ENCODE measurements at places on chromosomes 3 and 15.

- no peak for DNase-seq
Measured at GRCh38 chr3:126320517-126321293, 36.5 kb downstream of the KLF15 start.

DNA sequence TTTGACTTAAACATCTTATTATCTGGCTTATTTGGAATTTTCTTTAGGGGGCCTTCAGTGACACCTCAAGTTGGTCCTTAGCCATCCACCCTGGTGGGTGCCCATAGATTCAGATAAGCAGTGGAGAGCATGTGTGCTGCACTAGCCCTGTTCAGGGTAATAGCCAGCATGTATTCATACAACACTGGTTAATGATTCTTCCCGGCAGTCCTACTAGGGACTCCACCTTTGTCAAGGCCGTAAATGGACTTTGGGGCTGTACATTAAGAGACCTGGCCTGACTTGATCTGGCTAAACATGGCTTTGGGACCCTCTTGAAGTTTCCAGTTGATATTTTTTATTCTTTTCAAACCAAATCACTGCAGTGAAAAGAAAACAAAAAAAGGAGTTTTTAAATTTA, 125.8 kb downstream of the PTPRG start:
- DNase-seq = no peak

DNA sequence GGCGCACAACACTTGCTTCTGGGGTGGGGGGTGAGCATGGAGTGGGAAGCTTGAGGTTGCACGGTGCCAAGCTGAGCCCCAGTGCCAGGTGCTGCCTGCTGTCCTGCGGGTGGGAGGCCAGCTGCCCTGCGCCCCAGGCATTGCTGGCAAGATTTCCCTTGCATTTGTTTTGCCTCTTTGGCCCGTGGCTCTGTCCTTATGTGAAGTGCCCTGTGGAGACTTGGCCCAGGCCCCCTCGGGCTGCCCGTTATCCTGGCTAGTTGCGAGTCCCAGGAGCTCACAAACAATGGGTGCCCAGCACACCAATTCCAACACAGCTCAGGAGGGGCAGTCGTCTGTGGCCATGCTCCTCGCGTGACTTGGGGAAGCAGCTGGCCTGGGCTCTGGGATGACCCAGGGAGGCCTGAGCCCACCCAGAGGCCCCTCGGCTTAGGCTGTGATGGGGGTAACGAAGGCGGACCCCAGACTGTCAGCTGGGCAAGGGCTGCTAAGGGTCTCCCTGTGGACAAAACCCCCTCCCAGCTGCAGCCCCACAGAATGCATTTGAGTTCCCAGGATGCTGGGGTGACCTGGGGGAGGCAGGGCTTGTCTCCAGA, 5.9 kb downstream of the C3orf22 start:
- DNase-seq = no peak

GRCh38 chr3:118077332-118077731, 957.3 kb downstream of the IGSF11 start:
- no peak for DNase-seq

DNA sequence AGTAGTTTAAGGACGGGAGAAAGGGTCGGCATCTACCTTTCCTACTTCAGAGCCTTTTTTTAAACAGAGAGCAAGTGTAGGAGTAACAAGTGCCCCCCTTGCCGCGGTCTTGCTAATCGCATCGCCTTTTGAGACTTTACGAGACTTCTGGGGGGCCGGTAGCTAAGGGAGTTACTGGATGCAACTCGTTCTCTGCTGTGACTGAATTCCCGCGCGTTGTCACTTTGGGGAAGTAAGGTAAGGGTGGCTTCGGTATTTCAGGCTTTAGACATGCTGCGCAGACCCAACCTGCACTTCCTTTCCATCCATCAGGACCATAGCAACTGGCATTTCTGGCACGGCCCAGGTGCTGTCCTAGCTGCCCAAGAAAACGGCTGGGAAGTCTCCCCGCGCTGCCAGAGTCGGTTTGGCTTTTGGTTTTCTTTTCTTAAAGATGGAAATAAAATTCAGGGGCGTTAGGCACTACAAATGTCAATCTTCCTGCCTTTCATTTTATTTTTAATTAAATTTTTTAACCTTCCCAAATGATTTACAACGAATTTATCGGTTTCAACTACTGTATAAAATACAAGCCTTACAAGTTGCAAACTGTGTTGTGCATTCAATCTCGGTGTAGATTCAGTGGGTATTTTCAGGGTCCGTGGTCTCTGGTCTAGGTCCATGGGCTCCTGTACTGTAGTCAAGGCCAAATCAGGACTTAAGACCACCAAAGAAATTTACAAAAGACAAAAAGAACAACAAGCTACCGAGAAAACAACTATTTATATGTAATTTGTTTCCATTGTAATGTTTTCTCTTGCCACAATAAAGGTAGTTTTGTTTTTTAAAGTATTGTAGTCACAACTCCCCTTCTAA, 3.5 kb downstream of the MECOM start:
- DNase-seq = no peak
